ENCODE measurements at places on chromosomes 1 and 21.

DNA sequence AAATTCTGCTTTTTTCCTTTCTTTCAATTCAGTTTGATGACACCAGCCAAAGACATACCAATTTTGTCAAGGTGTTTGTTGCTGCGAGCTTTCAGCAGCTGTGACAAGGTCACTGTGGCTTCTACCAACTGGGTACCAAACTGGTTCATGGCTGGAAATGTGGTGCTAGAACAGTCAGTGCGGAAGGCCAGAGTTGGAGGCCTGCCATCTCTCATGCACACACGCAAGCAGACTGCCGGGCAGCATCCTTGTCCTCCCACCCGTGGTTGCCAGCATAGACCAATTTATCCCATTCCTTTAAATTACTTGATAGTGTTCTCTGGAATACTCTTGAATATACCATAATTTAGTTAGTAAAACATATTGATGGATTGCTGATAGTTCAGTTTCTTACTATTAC, 79.9 kb upstream of the GPR52 start:
- DNase-seq = no peak

DNA sequence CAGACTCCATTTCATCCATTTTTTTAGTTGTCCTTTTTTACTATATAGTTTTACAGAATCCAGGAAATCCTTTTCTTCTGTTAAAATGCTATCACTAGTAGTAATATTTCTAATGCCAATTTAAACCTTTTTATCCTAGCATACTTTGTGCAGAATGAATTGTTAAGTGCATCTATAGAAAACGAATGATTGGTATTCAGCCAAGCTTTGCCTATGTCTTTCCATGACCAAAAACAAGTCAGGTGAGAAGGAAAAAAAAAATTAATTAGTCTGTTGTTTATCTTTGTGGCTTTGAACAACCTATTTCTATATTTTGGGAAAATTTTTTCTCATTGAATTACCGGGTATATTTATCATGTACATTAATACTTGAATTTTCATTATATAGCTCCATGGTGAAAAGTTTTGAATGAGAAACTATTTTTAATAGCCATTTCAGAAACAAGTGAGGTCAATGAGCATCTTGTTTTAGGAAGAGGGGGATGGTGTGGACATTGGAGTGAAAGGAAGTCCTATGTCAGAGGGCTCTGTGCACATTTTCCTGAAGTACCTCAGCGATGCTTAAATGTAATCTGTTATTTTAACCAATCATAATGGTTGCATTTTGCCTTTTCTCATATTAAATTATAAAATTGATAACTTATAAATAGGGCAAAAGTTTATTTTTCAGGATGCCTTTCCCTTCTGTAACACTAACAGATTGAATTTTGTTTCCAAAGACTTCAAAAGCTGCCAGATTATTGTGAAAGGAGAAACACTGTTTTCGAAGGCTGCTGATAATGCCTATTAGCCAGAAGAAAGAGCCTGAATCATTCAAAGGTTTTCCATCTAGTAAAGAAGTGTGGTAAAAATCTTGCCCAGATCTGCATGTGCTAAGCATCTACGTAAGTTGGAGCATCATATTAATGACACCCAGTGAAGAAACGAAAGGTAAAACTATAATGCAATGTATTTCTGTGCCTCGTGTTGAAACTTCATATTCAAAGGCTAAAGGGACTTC, 73.8 kb upstream of the S1PR1 start:
- no peak for DNase-seq

DNA sequence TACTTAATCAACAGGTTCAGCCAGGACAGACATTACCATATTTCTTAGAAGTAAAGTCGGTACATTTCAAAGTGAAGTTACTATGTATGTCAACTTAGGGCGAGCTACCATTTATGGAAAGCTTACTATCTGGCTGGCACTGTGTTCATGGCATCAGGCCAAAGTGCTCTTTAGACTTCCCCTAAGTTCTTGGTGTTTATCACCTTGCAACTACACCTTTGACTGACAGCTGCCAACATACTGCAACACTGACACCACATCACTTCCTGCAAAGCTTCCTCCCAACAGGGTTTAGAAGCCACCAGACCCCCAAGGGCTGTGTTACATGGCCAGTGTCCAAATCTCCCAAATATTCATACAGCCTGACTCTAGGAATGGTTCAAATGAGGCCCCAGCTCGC, 61.0 kb downstream of the TIAM1 start:
- DNase-seq = no peak

GRCh38 chr1:25677193-25677773, 60.7 kb downstream of the MAN1C1 start:
- DNase-seq = no peak

DNA sequence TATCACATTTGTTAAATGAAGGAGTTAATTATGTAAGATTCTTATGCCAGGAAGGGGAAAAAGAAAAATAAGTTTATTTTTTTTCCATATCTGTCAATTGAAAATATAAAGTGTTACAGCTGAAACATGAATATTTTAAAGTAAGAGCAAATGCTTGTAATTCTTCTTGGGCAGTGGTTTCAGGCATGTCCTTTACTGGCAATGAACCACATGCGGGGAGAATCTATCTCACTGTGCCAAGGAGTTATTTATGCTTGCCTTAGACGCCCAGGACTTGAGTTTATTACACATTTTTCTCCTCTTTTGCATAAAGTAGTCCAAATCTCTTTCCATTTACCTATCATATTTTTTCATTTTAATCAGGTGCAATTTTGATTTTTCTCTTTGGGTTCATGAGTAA, 207.8 kb upstream of the NRIP1 start:
- DNase-seq = no peak

DNA sequence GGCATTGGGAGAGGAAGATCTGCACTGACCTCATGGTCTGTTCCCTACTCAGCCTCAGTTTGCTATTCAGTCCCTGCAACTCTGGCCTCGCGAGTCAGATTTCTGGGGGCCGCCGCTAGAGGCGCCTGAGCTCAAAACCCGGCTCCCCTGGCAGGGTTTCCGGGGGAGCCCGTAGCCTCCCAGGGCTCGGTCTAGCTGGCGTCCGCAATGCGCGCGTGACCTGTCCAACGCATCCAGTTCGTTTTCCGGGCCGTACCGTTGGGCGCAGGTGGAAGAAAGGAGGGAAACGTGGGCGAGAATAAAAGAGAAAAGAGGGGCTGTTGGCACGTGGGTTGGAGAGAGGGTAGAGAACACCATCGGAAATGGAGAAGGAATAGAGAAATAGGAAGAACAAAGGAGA, at the start of gene ADAM30:
Gene ADAM30, minus strand, starts transcription at position 213 of the 400 bp plus-strand sequence. Its CDS starts 179 bp downstream, at position 34.
- DNase-seq = no peak

GRCh38 chr21:35585155-35585554, 475.2 kb downstream of the SETD4 start:
- no peak for DNase-seq

- DNase-seq = no peak
Measured at GRCh38 chr1:200907611-200908097, 13.0 kb downstream of the INAVA start.

DNA sequence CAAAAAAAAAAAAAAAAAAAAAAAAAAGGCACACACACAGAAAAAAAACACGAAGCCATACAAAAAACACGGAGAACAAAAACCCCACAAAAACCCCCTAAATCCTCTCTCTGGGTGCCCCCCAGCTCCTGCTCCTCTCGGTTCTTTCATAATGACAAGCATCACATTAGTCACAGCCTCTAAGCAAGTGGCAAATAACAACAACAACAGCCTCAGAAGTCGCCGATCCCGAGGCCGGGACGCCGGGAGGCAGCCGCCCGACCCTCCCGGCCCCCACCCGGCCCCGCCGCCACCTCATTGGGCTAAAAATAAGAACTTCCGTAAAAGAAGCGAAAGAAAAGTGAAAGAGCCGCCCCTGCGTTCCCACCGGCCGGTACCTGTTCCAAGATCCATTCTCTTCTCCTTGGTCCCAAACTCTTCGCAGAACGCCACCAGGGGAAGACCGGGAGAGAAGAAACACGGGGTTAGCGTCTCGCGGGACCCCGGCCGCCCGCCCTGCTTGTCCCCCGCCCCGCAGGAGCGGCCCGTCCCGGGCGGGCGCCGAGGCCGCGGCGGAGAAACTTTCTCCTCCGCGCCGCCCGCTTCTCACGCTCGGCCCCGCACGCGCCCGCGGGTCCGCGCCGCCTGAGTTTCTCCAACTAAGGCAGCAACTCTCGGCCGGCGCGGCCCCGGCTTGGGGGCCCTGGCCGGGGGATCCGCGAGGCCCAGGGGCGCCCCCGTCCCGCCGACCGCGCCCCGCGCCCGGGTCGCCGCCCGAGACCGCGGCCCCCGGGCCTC, 102.8 kb downstream of the CASZ1 start:
- DNase-seq = no peak
